ENCODE measurements at places on chromosomes 1 and 21.
A peak's percentile ranks its signal among the peaks of the same experiment; 100 is the strongest.

GRCh38 chr1:30378991-30379581 is 344.3 kb downstream of the MATN1 start:
- H3K27ac ChIP-seq: peak overlapping the region; percentile 87
- DNase-seq: no peak
- H3K4me1 ChIP-seq: peaks cover 22% of the 10 kb centered on the region
- no peaks in the 10 kb centered on the region for H3K27me3 ChIP-seq
- H3K36me3 ChIP-seq: no peaks in the 10 kb centered on the region
- H3K4me3 ChIP-seq: no peak overlapping the region

DNA sequence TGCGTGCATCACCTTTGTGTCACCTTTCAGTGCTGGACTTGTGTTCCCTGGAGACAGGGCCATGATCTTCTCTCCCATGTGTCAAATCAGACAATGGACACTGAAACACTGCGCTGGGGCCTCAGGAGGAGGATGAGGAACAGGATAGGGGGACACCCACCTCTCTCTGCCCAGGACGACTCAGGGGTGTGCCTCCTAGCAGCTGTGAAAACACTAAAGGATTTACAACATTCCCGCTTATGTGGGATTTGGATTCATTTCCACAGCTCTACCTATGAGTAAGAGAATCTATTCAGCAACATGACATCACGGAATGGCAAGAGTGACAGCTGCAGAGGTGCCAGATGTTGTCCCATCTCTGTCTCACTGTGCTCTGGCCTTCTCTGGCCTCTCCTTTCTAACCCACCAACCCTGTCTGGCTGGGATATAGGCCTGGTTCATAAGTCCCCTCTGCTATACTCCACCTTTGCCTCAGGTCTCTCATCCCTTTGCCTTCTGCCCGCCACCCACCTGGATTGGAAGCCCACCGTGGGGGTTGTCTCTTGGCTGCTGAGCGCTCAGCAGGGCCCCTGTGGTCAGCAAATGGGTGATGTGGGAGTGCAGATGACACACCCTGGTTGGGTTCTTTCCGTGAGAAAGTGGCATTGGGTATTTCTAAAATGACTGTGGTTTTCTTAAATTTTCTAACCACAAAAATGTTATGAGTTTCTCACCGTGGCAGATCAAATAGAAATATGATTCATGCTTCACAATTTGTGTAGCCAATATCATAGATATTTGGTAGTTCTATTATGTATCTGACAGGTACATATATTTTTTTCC is 47.1 kb upstream of the TLR5 start:
- H3K27ac ChIP-seq: no peak overlapping the region
- H3K27me3 ChIP-seq: no peaks in the 10 kb centered on the region
- DNase-seq: peak; percentile 81

- no peak overlapping the region for H3K4me3 ChIP-seq
- no peak for DNase-seq
- H3K4me1 ChIP-seq: no peaks in the 10 kb centered on the region
- H3K27me3 ChIP-seq: no peaks in the 10 kb centered on the region
- H3K27ac ChIP-seq: no peak overlapping the region
- H3K36me3 ChIP-seq: no peaks in the 10 kb centered on the region
Observed at GRCh38 chr21:17889171-17889570, 70.0 kb upstream of the C21orf91 start.

- H3K27ac ChIP-seq: peak overlapping the region; percentile 69
- H3K36me3 ChIP-seq: no peaks in the 10 kb centered on the region
- no peak for DNase-seq
- H3K4me3 ChIP-seq: no peak overlapping the region
Observed at GRCh38 chr1:58755468-58755872, 28.4 kb downstream of the JUN start.

- no peaks in the 10 kb centered on the region for H3K36me3 ChIP-seq
- H3K4me1 ChIP-seq: no peaks in the 10 kb centered on the region
Observed at GRCh38 chr1:17276568-17276967, 27.7 kb downstream of the PADI3 start.

GRCh38 chr21:26814386-26814785 is 30.8 kb downstream of the ADAMTS1 start:
- no peak overlapping the region for H3K27ac ChIP-seq
- no peaks in the 10 kb centered on the region for H3K4me1 ChIP-seq
- DNase-seq: no peak
- H3K27me3 ChIP-seq: no peaks in the 10 kb centered on the region
- no peak overlapping the region for H3K4me3 ChIP-seq
- no peaks in the 10 kb centered on the region for H3K36me3 ChIP-seq

GRCh38 chr1:5564578-5565257 is 427.5 kb downstream of the NPHP4 start:
- DNase-seq: peak; percentile 28
- H3K4me3 ChIP-seq: no peak overlapping the region
- no peaks in the 10 kb centered on the region for H3K4me1 ChIP-seq
- no peak overlapping the region for H3K27ac ChIP-seq

DNA sequence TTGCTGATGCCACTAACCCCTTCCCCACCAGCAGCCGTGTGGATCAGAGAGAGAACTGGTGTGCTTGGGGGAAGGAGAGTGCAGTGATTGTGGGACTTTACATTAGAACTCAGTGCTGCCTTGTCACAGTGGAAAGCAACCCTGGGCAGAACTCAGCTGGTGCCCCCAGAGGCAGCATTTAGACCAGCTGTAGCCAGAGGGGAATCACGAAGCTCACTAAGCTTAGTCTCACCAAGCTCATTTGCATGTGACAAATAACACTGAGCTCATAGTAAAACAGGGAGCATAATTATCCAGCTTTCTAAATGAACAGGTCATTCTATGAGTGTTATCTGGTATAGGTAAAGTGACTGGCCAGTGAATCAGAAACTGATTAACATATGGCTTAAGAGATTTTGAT is 9.8 kb upstream of the SMAP2 start:
- no peaks in the 10 kb centered on the region for H3K36me3 ChIP-seq
- H3K4me3 ChIP-seq: no peak overlapping the region
- DNase-seq: no peak
- H3K4me1 ChIP-seq: no peaks in the 10 kb centered on the region
- no peaks in the 10 kb centered on the region for H3K27me3 ChIP-seq

DNA sequence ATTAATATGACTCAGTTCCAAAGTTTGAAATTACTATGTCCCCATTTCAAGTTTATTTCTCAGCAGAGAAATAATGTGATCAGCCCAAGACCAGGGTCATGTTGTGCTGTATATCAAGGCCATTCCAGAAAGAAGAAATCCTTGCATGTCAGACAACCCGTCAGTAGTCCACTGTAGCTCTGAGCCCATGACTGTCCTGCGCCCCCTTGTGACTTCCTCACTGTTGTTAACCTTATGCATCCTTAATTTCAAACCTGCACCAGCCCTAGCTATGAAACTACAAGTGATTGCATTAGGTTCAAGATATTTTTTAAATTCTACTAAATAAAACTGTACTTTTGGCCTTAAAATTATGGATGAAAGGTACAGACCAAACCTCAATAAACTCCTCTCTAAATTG is 133.0 kb downstream of the LRRC7 start:
- no peaks in the 10 kb centered on the region for H3K27me3 ChIP-seq
- no peaks in the 10 kb centered on the region for H3K36me3 ChIP-seq
- no peak overlapping the region for H3K27ac ChIP-seq
- no peaks in the 10 kb centered on the region for H3K4me1 ChIP-seq
- DNase-seq: no peak

DNA sequence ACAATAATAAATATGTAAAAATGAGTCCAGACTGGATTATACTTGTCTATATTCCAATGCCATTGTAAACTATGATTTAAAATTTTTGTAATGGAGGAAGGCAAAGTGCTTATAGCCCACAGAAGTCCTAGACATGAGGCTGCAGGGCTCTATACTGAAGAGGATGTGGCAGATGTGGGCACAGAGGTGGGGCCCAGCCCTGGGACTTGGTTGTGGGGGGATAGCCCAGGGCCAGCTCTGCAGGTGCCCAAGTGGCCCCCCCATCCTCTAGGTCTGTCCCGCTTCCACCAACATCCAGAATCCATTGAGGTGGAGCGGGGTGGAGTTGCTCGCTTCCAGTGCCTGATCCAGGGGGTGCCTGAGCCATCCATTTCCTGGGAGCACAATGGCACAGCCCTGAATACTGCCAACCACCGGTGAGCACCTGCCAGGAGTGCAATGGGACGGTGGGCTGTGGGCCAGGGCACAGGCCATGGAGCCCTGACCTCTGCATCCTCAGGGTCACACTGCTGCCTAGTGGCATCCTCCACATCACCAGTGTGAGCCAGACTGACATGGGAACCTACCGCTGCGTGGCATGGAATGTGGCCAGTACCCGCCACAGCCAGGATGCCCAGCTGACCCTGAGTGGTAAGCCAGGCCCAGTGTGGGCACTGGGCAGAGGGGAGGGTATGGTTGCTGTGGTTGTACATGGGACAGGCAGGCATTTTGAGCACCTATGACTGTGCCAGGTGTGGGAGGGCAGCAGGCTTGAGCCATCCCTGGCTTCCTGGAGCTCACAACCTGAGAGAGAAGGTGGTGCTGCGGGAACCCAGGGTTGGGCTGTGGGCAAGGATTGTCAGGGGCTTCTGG is 21.0 kb downstream of the SLC27A3 start:
- H3K4me3 ChIP-seq: no peak overlapping the region
- no peaks in the 10 kb centered on the region for H3K27me3 ChIP-seq
- H3K36me3 ChIP-seq: no peaks in the 10 kb centered on the region
- DNase-seq: no peak
- H3K27ac ChIP-seq: no peak overlapping the region
- H3K4me1 ChIP-seq: no peaks in the 10 kb centered on the region

Data from vagina (tissue), 2 donors.